NCI-H748 treated with DMSO at 0.1 percent for 48 hours (cell line): ENCODE measurements at places on chromosomes 5 and 9.
A peak's percentile ranks its signal among the peaks of the same experiment; 100 is the strongest.

- DNase-seq: no peak
Observed at GRCh38 chr5:42514754-42515153, 91.5 kb downstream of the GHR start.

- DNase-seq: no peak
Observed at GRCh38 chr9:112110777-112111113, 64.4 kb downstream of the SUSD1 start.

- DNase-seq: no peak
Observed at GRCh38 chr9:82134010-82134409, 145.4 kb downstream of the SPATA31D1 start.

GRCh38 chr5:181167814-181168488 lies 20.6 kb downstream of the OR2V2 start:
- DNase-seq: peak; percentile 63

- DNase-seq: no peak
Observed at GRCh38 chr9:38062498-38063362, 6.3 kb downstream of the SHB start.

GRCh38 chr9:114382699-114383520 lies 4.9 kb downstream of the AKNA start:
- DNase-seq: no peak

DNA sequence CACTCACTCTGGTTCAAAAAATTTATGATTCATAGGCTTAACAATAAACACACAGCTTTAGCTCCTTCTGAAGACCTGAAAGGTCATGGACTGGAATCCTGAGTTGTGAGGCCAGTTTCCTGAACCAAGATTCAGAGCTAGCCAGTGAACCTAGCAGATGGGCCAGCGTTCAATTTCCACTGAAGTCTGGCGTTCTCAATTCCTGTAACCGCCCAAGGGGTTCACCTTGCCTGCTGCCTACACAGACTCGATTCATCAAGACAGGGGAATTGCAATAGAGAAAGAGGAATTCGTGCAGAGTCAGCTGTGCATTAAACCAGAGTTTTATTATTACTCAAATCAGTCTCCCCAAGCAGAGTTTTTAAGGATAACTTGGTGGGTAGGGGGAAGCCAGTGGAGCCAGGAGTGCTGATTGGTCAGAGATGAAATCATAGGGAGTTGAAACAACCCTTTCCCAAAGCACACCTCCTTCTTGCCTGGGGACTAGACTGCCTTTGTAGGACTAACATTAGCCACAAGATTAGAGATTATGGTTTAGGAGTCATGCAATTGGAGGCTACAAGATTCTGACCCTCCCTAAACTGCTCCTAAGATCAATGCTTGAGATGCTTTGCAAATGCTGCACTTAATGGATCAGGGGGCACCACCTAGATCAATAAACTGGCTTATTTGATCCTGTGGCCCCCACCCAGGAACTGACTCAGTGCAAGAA lies 117.5 kb upstream of the SHB start:
- no peak for DNase-seq

- DNase-seq: no peak
Observed at GRCh38 chr5:39648848-39649227, 224.1 kb upstream of the DAB2 start.

DNA sequence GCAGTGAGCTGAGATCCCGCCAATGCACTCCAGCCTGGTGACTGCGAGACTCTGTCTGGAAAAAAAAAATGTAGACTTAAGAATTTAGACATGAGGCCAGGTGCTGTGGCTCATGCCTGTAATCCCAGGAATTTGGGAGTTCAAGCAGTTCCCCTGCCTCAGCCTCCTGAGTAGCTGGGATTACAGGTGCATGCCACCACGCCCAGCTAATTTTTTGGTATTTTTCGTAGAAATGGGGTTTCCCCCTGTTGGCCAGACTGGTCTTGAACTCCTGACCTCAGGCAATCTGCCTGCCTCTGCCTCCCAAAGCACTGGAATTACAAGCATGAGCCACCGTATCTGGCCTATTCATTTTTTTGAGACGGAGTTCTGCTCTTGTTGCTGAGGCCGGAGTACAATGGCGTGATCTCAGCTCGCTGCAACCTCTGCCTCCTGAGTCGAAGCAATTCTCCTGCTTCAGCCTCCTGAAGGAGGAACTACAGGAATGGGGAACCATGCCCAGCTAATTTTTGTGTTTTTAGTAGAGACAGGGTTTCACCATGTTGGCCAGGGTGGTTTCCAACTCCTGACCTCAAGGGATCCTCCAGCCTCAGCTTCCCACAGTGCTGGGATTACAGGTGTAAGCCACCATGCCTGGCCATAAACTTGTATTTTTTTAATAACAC lies 14.0 kb downstream of the DDX46 start:
- DNase-seq: no peak

GRCh38 chr5:76691467-76692273 lies 24.3 kb upstream of the F2R start:
- DNase-seq: no peak

GRCh38 chr5:173391031-173391430 lies 62.8 kb upstream of the STC2 start:
- no peak for DNase-seq

DNA sequence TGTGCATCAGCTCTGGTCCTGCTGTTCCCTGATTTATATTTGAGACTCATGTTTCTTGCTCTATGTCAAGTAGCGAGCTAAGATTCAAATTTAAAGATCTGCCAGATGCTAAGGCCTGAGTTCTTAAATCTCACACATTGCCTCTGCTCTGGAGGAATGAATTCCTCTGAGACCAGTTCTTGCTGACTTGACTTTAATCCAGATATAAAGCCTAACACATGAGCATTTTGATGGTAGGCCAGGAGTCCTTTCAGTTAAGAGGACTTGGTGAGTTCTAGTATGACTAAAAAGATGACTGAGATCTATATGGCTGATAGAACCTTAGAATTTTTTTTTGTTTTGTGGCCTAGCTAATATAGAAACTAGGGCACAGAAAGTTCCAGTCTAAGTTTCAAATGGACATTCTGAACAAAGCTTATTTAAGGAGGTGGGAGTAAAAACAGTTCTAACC lies 1.3 kb upstream of the INIP start:
- no peak for DNase-seq

DNA sequence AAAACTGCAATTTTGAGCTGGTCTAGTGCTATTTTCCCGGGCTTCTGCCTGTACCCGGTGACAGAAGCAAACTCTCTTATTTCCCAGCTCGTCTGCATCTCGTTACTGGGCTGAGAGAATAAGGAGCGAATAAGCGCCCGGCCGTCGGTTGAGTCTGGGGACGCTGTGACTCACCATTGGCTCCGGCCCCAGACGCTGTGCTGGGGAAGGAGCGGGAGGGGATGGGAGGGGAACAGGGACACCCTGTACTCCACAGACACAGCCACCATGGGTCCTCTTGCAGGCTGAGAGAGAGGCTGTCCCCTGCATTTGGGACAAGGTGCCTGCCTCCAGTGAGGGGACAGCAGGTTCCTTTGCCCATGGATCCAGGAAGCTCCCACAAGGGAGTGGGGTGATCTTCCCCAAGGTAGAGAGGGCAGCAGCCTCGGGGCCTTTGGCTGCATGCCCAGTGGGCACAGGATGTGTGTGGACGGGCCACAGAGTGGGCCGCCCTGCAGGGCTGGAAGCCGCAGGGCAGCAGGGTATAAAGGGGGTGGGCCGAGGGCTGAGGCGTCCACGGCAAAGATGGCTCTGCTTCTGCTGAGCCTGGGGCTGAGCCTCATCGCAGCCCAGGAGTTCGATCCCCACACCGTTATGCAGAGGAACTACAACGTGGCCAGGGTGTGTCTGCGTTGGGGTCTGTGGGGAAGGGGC lies at the start of gene LCN9:
TSS of gene LCN9 (plus strand) at position 552 of the 693 bp plus-strand sequence. CDS start at position 565, 13 bp downstream.
- DNase-seq: no peak

DNA sequence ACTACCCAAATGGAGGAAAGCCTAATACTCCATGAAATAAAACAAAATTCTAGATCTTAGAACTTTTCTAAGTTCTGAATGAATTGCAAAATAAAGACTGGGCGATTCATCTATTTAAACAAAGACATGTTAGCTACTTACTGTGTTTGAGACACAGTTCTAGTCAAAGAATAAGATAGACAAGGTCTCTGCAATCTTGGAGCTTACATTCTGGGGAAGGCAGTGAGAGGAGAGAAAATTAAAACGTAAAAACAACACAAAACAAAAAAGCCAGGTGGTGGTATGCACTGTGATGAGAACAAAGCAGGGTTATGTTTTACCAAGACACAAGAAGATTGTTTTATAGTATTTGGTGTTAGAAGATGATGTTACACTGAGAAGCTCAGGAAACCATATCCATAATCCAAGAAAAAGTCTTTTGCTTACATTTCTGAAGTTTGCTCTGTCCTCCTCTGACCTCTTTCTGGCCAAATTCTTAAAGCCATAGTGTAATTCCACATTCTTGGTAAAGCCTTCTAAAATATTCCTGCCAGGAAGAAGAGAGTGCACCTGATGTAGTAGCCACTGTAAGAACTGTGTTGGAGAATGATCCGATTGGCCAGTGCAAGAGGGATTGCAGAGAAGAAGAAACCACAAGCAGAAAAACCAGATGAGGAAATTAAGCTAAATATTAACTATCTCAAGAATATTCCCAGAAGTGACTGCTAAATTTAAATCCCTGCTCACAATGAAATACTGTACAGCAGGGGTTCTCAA lies 218.4 kb downstream of the PCSK1 start:
- DNase-seq: no peak
